MG63 (cell line): ENCODE measurements at places on chromosomes 2 and 18. TPM values are rescaled to one million over a fixed set of nuclear protein-coding genes. Genes with fewer than 3 reads are reported as not detected.

The ZNF396 gene
- 0.10 and 0.25 TPM in 2 replicates for total RNA-seq

The STRN gene
- total RNA-seq, result 5.9 and 8.1 TPM in 2 replicates

The GNAL gene
- total RNA-seq, result 0.76 and 2.7 TPM in 2 replicates

The ZC3H15 gene
- 82.9 and 109 TPM in 2 replicates for total RNA-seq

The CHRNG gene
- total RNA-seq, result not detected in 2 replicates

The PLEK gene
- total RNA-seq, result not detected in 2 replicates

The DOK1 gene
- total RNA-seq, result 10.9 and 21.9 TPM in 2 replicates

The MEP1B gene
- 0.20 TPM in 1 of 2 replicates, not detected in the other for total RNA-seq

The CDH19 gene
- total RNA-seq, result not detected in 2 replicates

The TIGD1 gene
- 6.7 and 10.0 TPM in 2 replicates for total RNA-seq
